OCI-LY7 (cell line): ENCODE measurements at places on chromosomes 1 and 21.

DNA sequence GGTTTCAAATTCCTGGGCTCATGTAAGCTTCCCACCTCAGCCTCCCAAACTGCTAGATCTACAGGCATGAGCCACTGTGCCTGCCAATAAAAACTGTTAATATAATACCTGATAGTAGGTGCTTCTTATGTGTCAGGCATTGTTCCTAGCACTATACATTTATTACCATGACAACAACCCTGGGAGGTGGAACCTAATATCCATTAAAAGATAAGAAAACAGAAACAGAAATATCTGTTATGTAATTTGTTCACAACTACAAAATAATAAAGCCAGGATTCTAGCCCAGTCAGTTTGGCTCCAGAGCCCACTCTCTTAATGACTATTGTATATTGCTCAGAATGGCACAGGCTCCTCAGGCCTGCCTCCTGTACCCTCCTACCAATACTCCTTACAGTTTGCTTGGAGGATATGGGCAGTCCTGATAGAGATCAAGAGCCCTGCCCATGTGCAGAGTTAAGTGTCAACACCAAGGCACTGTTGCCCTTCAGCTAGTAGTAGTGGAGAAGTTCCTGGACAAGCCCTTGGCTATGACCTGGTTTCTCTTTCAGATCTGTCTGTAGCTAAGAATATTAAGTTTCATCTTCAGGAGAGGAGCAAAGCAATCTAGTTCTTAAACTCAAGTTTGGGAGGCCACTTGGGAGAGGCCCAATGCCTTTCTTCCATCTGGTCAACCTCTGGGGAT, 22.4 kb downstream of the RPL5 start:
- DNase-seq: no peak

GRCh38 chr21:34603002-34603709, 11.8 kb downstream of the RCAN1 start:
- DNase-seq: peak; percentile 57

- DNase-seq: no peak
These were observed 66.2 kb upstream of the WDR26 start for GRCh38 chr1:224500796-224501195.

- peak; percentile 79 for DNase-seq
These were observed 56.8 kb upstream of the PRDX6 start for GRCh38 chr1:173420330-173420806.

DNA sequence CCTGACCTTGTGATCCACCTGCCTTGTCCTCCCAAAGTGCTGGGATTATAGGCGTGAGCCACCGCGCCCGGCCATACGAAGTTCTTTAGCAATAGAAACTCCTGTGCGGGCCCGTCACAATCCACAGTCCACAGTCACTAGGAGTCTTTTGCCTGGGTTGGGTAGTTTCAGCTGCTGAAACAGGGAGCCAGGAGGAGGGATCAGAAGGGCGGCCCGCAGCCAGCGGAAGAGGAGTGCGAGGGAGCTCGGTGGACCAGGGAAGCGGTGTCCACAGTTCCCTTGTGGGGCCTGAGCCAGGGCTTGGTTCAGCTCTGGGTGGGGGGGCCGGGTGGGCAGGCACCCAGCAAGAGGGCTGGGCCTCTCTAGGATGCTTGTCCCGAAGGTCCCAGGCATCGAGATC, 17.9 kb upstream of the HSPG2 start:
- DNase-seq: no peak
